G401 (cell line): ENCODE measurements at places on chromosomes 13 and 19. TPM values are rescaled to one million over a fixed set of nuclear protein-coding genes. Genes with fewer than 3 reads are reported as not detected.

GRCh38 chr13:24253520-24254145, 55.7 kb upstream of the C1QTNF9 start:
- no peak for DNase-seq

GRCh38 chr13:21475115-21475514, 16.0 kb upstream of the ZDHHC20 start:
- no peak for DNase-seq

- DNase-seq: peak; percentile 52
Measured at GRCh38 chr19:1417681-1418495, 10.5 kb downstream of the DAZAP1 start.

- no peak for DNase-seq
Measured at GRCh38 chr13:111359930-111360329, 39.5 kb downstream of the TEX29 start.

GRCh38 chr19:39971380-39972035, 543 bp downstream of the PSMC4 start:
- DNase-seq: no peak

DNA sequence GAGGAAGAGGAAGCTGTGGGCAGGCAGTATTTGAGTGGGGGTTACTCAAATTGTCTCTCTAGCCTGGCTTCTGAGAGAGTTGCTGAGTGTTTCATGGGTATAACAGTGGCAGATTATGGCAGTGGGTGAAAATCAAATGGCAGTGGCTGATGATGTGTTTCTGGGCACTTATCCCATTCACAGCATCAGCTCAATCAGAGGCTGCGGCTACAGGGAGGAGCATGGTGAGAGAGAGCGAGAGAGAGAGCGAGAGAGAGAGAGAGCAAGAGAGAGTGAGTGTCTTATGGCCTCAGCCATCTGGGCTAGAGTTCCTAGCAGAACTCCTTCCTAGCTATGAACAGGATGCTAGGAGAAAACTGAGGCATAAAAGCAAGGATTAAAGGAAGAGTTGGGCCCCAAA, 178.9 kb downstream of the OLFM4 start:
- DNase-seq: no peak

DNA sequence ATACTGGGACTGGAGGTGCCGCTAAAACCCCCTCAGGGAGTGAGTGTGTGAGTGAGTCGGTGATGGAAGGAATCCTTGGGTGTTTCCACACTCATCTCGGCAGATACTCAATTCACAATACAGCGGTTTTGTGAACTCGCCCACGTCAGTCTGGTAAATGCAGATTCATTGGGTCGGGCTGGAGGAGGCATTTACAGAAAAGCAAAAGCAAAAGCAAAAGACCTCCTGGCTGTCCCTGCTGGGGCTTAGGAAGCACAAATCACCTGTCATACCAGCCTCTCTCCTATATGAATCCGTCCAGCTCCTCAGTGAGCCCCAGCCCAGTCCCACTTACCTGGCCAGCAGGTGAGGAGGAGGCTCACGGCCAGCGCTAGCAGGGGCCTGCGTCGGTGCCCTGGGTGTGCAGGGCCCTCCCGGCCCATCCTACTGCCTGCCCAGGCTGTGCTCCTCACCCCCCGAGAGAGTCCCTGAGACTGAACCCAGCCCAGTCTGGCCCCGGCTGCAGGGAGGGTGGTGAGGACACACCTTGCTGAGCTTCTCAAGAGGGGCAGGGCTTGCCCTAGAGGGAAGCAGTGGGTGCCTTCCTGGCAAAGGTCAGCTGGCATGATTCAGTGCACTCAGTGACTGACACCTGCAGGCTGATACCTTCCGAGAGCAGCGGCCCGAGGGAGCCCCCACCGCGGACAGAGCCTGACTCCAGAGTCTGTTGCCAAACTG, at the start of gene MUC16:
TSS of gene MUC16 (minus strand) at position 475 of the 717 bp plus-strand sequence.
- DNase-seq: no peak

DNA sequence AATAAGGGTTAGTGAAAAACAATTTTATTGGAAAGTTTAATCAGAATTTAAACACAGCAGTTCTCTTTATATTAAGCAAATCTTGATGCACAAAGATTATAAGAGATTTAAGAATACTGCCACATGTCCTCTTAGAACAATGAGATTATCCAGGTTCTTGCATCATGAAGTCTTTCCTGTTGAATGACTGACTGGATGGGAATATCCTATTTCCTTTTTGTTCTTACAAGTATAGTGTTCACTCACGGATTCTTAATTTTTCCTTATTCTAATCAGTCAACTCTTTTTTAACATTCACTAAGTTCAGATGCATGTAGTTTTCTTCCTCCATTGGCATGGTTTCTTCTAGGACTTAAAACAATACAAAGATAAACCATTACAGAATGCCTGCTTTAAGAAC, 10.1 kb downstream of the URI1 start:
- DNase-seq: no peak

DNA sequence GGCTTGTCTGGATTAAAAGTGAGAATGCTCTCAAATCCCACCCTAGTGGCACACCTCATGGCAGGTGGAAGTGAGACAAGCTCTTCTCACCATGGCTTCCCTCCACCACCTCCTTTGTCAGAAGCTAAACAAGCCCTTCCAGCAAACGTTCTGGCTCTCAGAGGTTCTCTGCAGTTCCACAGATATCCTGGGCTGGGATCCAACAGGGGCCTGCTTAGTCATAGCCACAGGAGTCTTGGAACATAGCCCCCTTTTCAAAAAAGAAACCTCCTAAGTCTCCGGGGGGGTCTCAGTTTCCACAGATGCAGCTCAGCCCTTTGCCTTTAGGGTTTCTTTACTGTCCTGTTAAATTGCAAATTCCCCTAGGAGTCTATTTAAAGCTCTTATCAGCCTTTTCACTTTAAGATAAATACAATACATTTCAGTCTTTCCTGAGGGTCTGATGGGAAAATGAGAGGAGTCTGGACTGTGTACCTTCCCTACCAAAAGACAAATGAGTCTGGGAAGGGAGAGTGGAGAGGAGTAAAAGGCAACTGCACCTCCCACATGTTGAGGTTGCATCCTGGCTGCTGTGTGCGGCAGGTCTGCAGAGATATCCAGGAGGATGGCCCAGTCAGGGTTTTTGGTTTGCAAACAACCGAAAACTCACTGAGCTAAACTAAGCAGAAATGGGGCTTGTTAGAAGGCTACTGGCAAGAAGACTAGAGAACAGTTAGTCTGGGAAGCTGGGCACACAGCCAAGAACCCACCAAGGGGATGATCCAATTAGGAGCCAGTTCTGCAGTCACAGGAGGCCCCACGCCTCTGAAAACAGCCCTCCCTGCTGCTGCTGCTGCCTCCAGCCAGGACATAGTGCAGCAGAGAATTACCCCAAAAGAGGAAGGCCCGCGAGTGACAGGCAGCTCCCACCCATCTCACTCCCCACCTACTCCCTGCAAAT, 41.4 kb upstream of the SERP2 start:
- DNase-seq: peak; percentile 40

DNA sequence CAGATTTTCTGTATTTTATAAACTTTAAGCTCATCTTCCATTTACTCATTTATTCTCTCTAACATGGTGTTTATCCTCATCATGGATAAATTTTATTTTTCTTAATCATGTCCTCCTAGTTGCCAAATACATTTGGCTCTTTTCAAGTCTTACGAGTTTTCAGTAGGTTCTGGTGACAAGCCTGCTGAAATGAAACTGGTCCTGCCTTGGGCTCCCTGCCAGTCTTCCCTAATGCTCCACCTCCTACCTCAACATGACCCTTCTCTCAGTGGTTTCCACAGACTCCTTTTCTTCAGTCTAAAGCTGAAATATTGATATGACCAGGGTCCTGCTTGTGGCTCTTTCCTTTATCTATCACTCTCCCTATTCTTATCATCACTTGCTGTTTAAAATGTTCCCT, 81.2 kb downstream of the TRPC4 start:
- no peak for DNase-seq

- peak; percentile 62 for DNase-seq
Measured at GRCh38 chr19:33416307-33417215, 43.1 kb downstream of the CEBPG start.

GRCh38 chr13:60227158-60227557, 63.4 kb upstream of the DIAPH3 start:
- no peak for DNase-seq

- DNase-seq: no peak
Measured at GRCh38 chr13:50593207-50593606, 250.3 kb downstream of the DLEU7 start.

DNA sequence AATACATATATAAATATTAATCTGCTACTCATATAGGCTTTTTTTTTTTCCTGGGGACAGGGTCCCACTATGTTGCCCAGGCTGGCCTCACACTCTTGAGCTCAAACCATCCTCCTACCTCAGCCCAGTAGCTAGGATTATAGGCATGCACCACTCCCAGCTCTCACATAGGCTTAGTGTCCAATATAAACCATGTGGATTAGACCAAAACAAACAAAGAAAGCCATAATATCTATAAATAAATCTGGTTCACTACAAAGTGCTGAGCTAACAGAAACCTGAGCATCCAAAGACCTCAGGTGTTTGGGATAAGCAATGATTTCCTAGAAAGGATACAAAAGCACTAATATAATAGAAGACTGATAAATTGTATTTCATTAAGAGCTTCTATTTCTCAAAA, 26.0 kb downstream of the TBC1D4 start:
- no peak for DNase-seq

DNA sequence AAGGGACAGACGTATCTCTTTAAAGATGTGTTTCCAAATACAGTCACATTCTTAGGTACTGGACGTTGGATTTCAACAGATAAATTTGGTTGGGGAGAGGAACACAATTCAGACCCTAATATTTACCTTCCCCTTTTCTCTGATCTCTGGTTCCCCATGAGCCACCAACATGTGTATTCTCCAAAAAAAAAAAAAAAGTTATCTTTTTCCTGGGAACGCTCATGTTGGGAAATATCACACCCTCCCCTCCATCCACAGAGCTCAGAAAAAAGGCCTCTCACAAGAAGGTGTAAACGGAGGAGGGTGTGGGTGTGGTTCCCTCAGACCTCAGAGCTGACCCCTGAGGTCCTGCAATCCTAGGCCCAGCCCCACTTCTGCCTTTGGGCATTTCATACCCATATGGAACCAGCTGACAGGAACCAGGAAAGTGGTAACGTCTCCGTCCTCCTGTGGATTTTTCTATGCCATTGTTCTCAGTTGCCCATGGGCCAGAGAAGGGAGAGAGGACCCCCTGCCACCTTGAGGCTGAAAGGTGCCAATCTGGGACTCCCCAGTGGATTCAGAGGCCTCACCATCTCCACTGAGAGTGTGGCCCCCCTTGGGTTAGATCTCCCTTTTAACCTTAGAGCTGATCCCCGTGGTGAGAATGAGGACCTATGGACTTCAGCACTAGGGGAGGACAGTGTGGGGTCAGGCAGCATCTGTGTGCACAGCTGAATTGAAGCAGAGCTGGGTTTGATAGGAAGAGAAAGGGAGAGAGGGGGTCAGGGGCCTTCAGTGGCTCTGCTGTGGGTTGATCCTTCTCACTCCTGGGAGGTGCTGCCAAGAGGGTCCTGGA, 8.4 kb upstream of the SIGLEC12 start:
- no peak for DNase-seq

GRCh38 chr13:65966991-65967451, 1263.1 kb downstream of the PCDH9 start:
- peak; percentile 18 for DNase-seq

DNA sequence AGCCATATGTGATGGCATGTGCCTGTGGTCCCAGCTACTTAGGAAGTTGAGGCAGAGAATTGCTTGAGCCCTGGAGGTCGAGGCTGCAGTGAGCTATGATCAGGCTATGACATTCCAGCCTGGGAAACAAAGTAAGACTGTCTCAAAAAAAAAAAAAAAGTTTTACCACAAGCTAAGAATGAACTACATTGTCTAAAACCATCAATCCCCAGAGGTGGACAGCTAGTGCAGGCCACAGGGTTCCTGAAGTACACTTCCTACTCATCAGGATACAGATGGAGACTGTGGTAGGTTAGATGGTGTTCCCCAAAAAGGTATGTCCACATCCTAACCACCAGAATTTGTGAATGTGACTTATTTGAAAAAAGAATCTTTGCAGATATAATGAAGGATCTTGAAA, 63.5 kb upstream of the DOCK9 start:
- no peak for DNase-seq

- no peak for DNase-seq
Measured at GRCh38 chr13:93558637-93559036, 332.0 kb downstream of the GPC6 start.

- no peak for DNase-seq
Measured at GRCh38 chr19:18421371-18421959, 2.3 kb downstream of the SSBP4 start.

- DNase-seq: no peak
Measured at GRCh38 chr13:51539887-51540286, 44.4 kb upstream of the WDFY2 start.

DNA sequence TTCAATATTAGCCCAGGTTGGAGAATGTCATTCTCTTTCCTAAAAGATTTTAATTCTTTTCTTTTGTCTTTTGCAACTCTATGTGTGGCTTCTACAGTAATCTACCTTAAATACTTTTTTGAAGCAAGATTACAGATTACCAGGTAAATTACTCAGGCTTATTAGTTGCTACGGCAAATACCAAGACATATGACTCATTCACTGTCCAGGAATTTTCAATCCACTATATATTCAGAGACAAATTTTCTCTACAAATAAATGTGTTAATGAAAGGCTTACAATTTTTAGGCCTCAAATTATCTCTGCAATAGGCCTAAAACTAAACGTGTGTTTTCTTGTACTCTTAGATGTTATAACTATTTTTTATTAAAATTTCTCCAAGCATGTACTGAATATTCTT, 631.3 kb downstream of the DIAPH3 start:
- DNase-seq: no peak

DNA sequence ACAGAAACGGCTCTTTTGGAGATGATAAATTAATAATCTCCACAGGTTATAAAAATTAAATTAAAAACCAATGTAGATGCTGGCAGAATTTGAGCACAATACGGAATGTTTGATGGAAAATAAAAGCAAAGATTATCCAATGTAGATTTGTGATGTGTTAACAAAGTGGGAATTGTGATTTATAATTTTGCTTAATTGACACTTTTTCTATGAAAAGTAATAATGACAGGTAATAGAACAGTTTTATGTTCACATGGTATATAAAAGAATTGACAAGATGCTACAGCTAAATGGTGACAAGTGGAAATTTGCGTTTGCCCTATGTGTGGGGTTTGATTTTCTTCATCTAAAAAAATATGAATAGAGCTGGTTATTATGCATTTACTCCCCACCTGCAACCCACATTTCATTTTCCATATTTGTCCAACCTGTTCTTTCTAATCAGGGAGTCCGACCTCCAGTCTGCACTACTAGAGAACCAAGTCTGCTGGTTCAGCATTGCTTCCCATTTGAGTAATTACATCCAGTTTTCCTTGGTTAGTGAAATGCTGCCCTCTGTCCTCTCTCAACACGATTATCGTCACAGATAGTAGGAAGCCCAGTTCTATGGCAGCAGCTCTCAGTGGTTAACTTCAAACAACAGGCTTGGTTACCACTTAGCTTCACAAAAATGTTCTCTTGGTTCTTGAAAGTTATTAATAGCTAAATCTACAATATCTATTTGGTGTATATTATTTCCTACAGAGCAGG, 61.4 kb upstream of the SLITRK1 start:
- peak; percentile 19 for DNase-seq

The GRIN2D gene
- total RNA-seq: 5.4 and 6.1 TPM in 2 replicates

The NXNL1 gene
- not detected in 2 replicates for total RNA-seq

The RNASEH2B gene
- total RNA-seq: 41.6 and 68.9 TPM in 2 replicates

The TEAD2 gene
- total RNA-seq: 30.2 and 33.2 TPM in 2 replicates

The RINL gene
- total RNA-seq: 5.6 and 7.3 TPM in 2 replicates

The PRR36 gene
- 0.03 and 0.49 TPM in 2 replicates for total RNA-seq

The KLK7 gene
- not detected in 2 replicates for total RNA-seq

The CD70 gene
- 131 and 143 TPM in 2 replicates for total RNA-seq
